Osteoblast (primary cell): ENCODE measurements at places on chromosomes 11 and 22.

DNA sequence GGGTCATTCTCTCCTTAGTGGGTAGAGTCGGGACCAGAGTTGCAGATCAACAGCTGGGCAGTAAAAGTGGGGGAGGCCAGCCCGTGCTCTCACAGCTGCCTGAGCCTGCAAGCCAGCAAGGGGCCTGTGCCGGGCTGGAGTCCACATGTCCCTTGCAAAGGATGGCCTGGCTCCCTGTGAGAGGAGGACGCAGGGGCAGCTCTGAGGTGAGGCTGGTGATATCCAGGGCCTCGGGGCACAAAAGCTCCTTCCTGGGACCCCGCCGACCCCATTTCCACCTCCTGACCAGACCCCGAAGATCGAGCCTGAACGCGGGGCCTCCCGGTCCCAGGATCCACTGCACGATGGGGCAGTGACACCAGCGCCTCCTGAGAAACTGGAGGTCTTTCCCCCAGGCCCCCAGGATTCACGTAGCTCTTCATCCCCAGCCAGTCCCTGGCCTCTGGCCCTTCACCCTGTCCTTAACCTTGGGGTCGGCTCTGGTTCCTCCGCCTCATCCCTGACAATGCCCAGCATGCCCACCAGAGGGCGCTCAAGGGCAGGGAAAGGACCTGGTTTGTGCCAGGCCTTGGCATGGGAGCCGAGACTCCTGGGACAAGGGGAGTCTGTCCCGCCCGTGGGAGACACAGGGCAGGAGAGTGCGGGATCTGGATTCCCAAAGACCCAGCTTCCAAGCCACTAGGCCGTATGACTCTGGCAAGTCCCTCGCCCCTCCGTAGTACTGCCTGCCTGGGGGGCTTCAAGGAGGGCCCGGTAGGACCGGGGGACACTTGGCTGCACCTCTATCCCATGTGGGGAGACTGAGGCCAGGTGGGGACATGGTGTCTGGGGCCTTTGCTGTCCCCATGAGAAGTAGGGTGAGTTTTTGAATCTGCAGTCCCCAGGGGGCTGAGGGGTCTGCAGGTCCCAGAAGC lies 17.8 kb upstream of the WNT7B start:
- DNase-seq, result peak; percentile 97

GRCh38 chr11:72812967-72813739 lies 1.1 kb upstream of the ATG16L2 start:
- peak; percentile 95 for DNase-seq

- DNase-seq, result peak; percentile 62
Observed at GRCh38 chr11:68690671-68691401, 6.5 kb downstream of the GAL start.

- no peak for DNase-seq
Observed at GRCh38 chr11:112352907-112353306, 92.2 kb upstream of the PLET1 start.
